Stimulated activated CD8-positive, alpha-beta memory T cell treated with anti-CD3 and anti-CD28 coated beads, Interleukin-4, amount 100 ng/mL, for 1 hour (primary cell): ENCODE measurements at places on chromosomes 11 and 22.

DNA sequence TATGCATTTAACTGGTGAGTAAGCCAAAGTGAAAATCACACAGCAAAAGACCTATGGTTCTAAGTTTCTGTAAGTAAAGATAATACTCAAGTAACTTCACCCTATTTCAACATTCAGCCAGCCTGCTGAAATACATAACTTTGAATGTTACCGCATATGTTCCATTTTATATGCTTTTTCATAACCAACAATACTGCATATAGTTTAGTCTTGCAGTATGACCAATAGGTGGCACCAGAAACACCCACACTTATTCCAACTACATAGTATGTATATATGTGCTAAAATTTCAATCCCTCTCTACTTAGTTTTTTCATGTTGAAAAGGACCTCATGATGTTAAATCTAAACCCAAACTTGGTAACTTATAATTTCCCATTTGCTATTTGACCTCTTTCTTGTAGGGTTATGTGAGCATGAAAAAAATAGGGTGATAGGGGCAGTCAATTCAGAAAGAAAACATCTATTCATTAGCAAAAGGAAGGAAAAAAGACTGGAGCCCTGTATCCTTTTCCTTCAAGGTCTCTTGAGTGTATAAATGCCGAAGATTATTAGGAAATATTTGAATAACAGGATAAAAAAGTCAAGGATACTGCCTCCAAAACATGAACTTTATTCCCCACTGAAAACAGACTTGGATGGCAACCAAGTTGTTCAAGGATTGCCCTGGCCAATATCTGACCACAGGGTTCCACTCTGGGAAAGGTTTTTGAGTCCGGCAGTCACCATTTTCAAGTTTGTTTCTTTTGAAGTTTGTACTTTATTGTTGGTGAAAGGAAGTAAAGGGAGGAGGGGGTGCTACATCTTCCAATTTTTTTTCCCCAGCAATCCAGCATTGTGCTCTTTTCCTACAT is 23.8 kb upstream of the FZD4 start:
- no peak for DNase-seq

- DNase-seq, result no peak
These were observed 8.1 kb downstream of the ARHGAP8 start for GRCh38 chr22:44760476-44760875.

- no peak for DNase-seq
These were observed 456 bp downstream of the AAMDC start for GRCh38 chr11:77821349-77821851.

DNA sequence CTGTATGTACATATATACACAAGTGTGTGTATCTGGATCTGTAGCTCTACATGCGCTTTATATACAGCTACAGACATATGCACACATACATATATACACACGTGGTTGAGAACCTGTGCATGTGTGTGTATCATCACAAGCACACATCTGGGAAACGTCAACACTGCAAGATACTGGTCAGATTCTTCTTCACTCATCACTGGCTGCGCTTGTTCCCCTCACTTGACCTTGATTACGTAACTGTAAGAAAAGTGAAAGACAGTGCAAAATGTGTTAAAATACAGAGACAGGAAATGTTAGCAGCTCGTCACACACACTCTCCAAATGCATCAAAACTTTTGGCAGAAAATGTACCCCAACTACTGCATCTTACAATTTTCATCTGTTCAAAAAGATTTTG is 51.9 kb upstream of the MN1 start:
- DNase-seq, result no peak

DNA sequence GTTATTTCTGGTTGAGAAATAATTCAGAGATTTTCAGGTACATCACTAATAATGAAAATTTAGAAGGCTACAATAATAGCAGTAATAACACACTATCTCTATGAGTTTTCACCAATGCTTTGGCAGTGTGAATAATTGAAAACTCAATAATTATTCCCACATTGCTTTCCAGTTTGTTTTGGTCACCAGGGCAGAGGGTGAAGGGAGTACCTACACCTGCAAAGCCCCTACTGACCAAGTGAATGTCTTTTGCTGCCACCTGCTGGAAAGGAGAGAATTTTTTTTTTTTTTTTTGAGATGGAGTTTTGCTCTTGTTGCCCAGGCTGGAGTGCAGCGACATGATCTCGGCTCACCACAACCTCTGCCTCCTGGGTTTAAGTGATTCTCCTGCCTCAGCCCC is 3.2 kb downstream of the NELL1 start:
- no peak for DNase-seq

DNA sequence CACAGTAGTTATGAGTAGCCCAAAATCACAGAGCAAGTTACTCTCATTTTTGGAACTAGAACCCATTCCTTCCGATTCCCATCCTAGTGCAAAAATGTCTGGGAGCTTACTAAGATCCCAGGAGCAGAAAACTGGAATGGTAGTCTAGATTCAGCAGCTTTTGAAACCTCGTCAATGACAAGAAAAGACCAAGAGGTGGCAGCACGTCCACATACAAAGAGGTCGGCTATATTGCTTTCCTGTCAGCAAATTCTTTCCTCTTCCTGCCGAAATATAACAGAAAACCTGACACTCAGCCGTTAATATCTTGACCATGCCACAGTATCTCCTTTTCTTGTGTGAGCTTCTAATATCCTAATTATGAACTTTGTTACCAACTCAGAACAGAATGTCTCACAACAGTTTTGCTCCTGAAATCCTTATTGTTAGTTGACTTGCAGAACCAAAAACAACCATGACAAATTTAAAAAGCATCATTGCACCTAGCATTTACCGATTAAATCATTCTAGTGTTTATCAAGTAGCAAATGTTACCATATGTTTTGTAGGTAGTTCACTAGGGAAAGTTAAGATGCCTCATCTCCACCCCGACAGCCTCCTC is 92.8 kb upstream of the OR9G4 start:
- no peak for DNase-seq

- no peak for DNase-seq
These were observed 58.2 kb downstream of the RBX1 start for GRCh38 chr22:41009222-41009948.

DNA sequence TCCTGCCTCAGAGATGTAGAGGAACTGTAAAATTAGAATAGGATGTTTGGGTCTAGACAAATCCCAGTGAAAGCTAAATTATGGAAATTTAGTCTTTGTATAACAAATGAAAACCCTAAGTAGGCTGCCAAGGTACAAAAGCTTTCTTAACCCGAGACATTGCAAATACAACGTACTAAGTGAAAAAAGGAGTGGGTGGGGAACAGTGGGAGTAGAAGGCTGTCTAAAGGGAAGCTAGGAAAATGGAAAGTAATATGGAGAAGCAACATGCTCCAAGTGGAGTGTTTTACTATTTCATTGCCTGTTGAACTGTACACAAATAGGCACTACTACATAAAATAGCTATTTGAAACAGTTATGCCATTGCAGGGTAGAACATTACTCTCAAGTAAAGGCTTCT is 6.8 kb upstream of the LIN7C start:
- DNase-seq, result no peak

DNA sequence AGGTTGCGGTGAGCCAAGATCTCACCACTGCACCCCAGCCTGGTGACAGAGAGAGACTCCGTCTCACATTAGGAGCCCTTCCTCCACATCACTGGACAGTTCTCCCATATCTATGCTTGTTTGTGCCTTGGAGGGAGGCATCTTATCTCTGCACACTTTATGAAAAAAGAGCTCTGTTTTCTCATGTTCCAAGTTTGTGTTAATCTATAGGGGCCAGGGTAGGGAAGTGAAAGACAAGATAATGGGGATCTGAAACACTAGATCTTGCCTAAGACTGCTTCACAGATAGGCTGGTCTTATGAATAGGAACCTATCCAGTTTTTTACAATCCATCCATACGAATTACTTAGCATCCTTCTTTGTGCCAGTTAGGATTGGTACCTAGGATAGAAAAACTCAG is 17.1 kb downstream of the OR6Q1 start:
- DNase-seq, result no peak

GRCh38 chr22:33599596-33599995 is 320.7 kb downstream of the LARGE1 start:
- DNase-seq, result no peak

GRCh38 chr22:48902983-48903650 is 924.6 kb downstream of the BRD1 start:
- no peak for DNase-seq
